Fibroblast of lung (primary cell): ENCODE measurements at places on chromosomes 1 and 21. TPM values are rescaled to one million over a fixed set of nuclear protein-coding genes. Genes with fewer than 3 reads are reported as not detected.
A peak's percentile ranks its signal among the peaks of the same experiment; 100 is the strongest.

DNA sequence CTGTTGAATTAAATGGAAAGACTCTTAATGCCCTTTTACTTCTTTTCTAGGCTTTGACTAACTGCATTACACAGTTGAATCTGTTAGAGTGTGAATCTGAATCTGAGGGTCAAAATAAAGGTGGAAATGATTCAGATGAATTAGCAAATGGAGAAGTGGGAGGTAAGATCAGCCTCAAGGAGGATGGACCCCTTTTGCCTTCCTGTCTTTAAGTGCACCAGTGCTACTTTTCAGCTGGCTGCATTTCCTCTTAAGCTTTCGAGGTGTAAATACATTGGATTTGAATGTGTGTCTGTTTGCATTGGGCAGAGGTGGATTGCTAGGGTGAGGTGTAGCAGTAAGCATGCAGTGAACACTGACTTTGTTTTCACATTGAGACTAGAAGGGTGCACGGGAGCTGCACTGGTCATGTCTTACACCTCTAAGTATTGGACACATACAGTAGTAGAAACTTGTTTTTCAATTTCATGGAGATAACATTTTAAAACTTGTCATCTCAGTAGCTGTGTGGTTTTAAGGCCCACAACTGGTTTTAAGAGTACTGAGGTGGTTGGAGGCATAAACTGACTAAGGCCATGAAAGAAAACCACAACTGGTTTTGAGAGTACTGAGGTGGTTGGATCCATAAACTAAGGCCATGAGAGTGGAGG is 35.4 kb downstream of the MIA3 start:
- no peak for DNase-seq
- H3K4me3 ChIP-seq, result no peak overlapping the region
- peaks cover 2% of the 10 kb centered on the region for H3K4me1 ChIP-seq
- no peak overlapping the region for H3K27ac ChIP-seq
- H3K27me3 ChIP-seq, result no peaks in the 10 kb centered on the region

DNA sequence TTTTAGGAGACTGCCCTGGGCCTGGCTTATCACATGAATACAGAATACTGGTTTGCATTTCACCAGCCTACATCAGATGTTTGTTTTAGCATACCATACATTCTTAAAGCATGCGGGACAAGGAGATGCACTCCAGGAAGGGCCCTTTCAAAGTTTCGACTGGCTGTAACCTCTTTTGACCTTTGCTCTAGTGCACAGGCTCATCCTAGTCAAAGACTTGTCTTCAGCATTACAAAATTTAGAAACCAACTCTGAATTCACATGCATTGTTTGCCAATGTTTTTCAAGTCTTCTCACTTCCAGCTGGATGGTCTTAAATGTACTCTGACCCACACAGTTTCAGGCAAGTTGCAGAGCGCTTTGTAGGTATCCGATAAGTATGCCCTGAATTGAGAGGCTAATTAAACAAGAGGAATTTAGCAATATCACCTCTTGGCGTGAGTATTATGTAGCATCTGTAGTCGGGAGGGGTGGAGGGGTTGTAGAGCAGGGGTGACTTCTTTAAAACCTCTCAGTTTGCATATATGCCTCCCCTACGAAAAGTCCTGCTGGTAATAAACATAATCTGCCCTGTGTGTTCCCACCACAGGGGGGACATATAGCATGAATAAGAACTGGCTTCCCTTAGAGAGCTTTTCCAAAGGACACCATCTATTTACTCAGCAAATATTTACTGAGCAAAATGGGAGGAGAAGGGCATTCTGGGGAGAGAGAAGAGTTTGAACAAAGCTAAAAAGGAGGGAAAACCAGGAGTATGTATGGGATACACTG is 24.4 kb upstream of the AHCYL1 start:
- H3K4me1 ChIP-seq, result peaks cover 8% of the 10 kb centered on the region
- no peaks in the 10 kb centered on the region for H3K27me3 ChIP-seq
- peak; percentile 80 for DNase-seq
- H3K4me3 ChIP-seq, result no peak overlapping the region
- peak overlapping the region; percentile 60 for H3K27ac ChIP-seq
- no peaks in the 10 kb centered on the region for H3K36me3 ChIP-seq

Gene AGRN
- total RNA-seq, result 38.3 and 50.9 TPM in 2 replicates

- H3K4me3 ChIP-seq, result no peak overlapping the region
- peak; percentile 79 for DNase-seq
- H3K36me3 ChIP-seq, result no peaks in the 10 kb centered on the region
- H3K27ac ChIP-seq, result no peak overlapping the region
- no peaks in the 10 kb centered on the region for H3K27me3 ChIP-seq
- H3K4me1 ChIP-seq, result peaks cover 2% of the 10 kb centered on the region
Observed at GRCh38 chr1:218209351-218209861, 75.7 kb upstream of the RRP15 start.

- no peaks in the 10 kb centered on the region for H3K27me3 ChIP-seq
- no peak overlapping the region for H3K4me3 ChIP-seq
- no peak overlapping the region for H3K27ac ChIP-seq
- no peaks in the 10 kb centered on the region for H3K36me3 ChIP-seq
Observed at GRCh38 chr1:111649227-111649626, 29.6 kb downstream of the RAP1A start.

GRCh38 chr1:216820345-216820744 is 97.1 kb upstream of the ESRRG start:
- no peak overlapping the region for H3K4me3 ChIP-seq
- no peaks in the 10 kb centered on the region for H3K27me3 ChIP-seq

DNA sequence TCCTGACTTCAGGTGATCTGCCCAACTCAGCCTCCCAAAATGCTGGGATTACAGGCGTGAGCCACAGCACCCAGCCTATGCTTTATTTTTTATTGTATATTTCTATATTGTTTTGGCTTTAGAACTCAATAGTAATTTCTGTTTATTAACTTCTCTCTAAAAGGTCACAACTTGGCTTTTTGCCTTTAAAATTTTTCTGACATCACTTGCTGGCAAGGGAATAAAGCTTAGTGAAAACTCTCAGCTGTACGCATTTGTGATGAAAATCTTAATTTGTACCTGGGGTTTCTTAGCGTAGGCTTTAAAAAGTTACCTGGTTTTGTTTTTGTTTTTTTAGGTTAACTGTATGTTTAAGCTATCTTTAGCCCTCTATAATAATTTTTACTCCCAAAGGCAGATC is 36.2 kb downstream of the B3GALNT2 start:
- no peak overlapping the region for H3K27ac ChIP-seq
- no peaks in the 10 kb centered on the region for H3K27me3 ChIP-seq
- H3K4me1 ChIP-seq, result no peaks in the 10 kb centered on the region
- no peak overlapping the region for H3K4me3 ChIP-seq

GRCh38 chr1:85654066-85654782 is 54.0 kb downstream of the ZNHIT6 start:
- H3K36me3 ChIP-seq, result peaks cover 1% of the 10 kb centered on the region
- peak; percentile 39 for DNase-seq
- H3K27me3 ChIP-seq, result no peaks in the 10 kb centered on the region
- H3K27ac ChIP-seq, result no peak overlapping the region
- H3K4me3 ChIP-seq, result no peak overlapping the region

- H3K27me3 ChIP-seq, result no peaks in the 10 kb centered on the region
- peak; percentile 46 for DNase-seq
- no peak overlapping the region for H3K4me3 ChIP-seq
- no peaks in the 10 kb centered on the region for H3K4me1 ChIP-seq
- no peak overlapping the region for H3K27ac ChIP-seq
Observed at GRCh38 chr1:245797592-245798348, 643.0 kb downstream of the KIF26B start.

- H3K27ac ChIP-seq, result peak overlapping the region; percentile 83
- no peak for DNase-seq
- peaks cover 3% of the 10 kb centered on the region for H3K36me3 ChIP-seq
- H3K27me3 ChIP-seq, result no peaks in the 10 kb centered on the region
- peaks cover 20% of the 10 kb centered on the region for H3K4me1 ChIP-seq
- H3K4me3 ChIP-seq, result peak overlapping the region; percentile 23
Observed at GRCh38 chr21:41923186-41923585, 30.6 kb downstream of the C2CD2 start.

- no peaks in the 10 kb centered on the region for H3K36me3 ChIP-seq
- no peak for DNase-seq
- H3K27me3 ChIP-seq, result no peaks in the 10 kb centered on the region
- no peak overlapping the region for H3K4me3 ChIP-seq
- H3K27ac ChIP-seq, result no peak overlapping the region
Observed at GRCh38 chr1:92768915-92769314, 16.0 kb downstream of the EVI5 start.

- no peak overlapping the region for H3K4me3 ChIP-seq
- H3K27ac ChIP-seq, result no peak overlapping the region
- no peaks in the 10 kb centered on the region for H3K36me3 ChIP-seq
- H3K4me1 ChIP-seq, result peaks cover 2% of the 10 kb centered on the region
Observed at GRCh38 chr1:170586321-170587252, 54.6 kb downstream of the GORAB start.

DNA sequence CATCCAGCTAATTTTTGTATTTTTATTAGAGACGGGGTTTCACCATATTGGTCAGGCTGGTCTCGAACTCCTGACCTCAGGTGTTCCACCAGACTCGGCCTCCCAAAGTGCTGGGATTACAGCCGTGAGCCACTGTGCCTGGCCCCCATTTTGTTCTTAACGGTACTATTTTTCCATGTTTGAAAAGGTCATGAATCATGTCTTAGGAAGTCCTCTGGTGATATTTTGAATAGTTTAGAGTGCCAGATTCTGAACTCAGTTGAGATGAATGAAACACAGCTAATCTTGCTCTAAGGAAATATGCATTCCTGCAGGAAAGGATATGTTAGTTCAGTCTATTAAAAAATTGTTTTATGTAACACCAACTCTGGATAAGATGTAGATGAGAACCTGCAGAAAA is 62.6 kb upstream of the ATP2B4 start:
- H3K27me3 ChIP-seq, result no peaks in the 10 kb centered on the region
- no peaks in the 10 kb centered on the region for H3K36me3 ChIP-seq
- no peak overlapping the region for H3K4me3 ChIP-seq
- H3K27ac ChIP-seq, result no peak overlapping the region
